ENCODE measurements at places on chromosomes 1 and 21. TPM values are rescaled to one million over a fixed set of nuclear protein-coding genes. Genes with fewer than 3 reads are reported as not detected.

DNA sequence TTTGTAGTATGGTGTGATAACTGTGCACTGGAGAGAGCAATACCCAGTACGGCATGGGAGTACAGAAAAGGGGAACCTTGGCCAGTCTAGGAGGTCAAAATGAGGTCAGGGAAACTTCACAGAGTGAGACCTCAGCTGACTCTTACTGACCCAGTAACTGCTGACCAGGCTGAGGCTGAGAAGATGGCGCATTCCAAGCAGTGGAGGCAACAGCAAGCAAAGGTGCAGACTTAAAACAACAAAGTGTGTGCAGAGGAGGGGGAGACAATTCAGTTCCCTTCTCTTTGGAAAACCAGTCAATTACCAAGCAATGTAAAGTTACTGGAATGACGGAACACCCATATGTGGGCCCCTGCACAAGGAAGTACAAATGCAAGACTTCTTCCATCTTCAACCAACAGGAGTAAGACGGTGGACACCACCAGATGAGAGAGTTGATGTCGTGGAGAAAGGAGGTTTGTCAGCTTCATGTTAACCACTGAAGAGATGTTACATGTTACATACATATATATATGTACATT, 54.6 kb upstream of the PRDX6 start:
- no peak for DNase-seq

Gene PDZK1
- polyA plus RNA-seq = 30.4 TPM

Gene C1orf94
- not detected for polyA plus RNA-seq

Gene RGS4
- 5.6 TPM for polyA plus RNA-seq

GRCh38 chr1:107593501-107594209, 371.3 kb downstream of the VAV3 start:
- no peak for DNase-seq

Gene CCDC27
- 0.73 TPM for polyA plus RNA-seq

Gene ZNHIT6
- 12.1 TPM for polyA plus RNA-seq

DNA sequence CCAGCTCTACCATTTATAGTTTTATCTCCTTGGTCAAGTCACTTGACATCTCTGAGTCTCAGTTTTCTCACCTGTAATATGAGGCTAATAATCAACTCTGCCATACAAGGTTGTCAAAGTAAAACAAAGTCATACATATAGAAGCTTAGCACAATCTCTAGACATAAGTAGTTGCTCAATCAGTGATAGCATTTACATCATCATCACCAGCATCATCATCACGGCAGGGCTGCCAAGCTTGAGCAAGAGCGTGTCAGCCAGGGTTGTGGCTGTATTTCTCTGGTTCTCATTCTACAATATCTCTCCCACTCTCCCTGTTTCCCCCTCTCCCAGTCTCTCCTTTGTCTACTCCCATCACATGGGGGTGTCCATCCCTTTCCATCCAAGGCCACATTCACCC, 41.7 kb upstream of the COA6 start:
- no peak for DNase-seq

- no peak for DNase-seq
Measured at GRCh38 chr21:36750576-36750959, 51.7 kb downstream of the SIM2 start.

DNA sequence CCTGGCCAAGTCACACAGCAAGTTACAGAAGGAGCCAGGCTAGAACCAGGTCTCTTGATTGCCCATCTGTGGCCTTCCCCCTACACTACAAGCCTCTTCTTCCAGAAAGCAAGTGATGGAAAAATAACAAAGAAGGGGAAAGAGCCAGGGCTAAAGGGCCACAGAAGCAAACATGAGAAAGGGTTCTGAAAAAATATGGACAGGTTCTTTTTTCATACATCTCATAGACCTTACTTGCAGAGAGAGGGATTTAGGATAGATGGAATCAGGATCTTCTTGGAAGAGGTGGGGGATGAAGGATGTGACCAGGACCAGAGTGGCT, 3.2 kb downstream of the RHBG start:
- DNase-seq = no peak

DNA sequence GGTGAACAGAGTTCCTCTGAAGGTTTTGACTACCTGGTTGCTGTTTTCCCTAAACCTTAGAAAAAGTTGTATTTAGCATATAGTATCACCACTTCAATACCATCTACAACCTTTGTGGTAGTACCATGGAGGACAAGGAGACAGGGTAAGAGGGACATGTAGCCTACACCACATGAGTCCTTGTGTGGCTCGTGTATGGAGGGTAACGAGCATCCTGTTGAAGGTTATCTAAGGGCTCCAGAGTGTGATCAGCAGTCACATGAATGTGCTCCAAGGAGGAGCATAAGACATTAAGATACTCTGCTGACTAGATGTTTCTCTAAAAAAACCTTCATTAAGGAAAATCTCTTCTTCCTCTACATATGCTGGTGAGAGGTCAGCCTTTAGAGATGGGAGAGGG, 67.3 kb downstream of the VCAM1 start:
- DNase-seq = no peak

DNA sequence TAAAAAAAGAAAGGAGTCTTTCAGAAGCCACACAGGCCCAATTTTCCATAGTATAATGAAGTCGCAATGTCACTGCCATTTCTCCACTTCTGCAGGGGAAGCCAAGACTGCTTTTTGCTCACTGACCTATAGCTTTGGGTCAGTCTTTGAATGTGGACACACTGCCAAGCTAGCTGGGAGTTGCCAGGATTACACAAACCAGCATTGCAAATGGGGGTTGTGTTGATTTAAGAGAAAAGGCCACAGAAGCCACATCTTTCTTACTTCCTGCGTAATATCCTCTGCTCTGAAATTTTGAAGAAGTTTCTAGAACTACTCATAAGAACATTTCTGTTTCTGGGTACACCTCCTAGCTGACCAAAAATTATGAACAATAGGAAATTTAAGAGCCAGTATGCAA, 45.8 kb upstream of the SAMSN1 start:
- no peak for DNase-seq

DNA sequence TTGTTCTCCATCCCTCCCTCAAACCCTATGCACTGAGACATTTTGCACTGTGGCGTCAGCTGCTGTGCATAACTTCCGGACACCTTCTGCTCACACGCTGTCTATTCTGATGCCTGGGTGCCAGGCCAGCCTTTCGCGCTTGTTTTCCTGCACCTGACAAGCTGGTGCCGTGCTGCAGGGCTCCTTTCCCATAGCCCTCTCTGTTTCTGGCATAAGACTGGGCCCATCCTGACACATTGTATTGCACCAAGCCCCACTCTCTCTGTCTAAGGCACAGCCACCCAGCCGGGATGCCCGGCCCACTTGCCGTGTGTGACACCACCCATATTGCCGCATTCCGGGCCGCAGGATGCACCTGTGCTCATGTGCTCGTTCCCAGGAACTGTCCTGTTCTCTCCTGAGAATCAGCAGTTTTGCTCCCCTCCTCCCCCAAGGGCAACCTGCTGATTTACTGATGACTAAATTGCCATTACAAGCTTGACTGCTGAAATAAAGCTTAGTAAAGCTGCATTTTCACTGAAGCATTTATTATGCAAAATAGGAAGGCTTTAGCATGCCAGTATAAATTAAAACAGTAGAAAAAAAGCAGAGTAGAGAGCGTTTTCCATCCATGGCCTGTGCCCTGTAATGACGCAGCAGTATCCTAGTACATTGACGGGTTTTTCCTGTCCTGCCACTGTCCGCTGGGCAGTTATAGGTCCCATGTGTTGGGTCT, 88.0 kb downstream of the CD247 start:
- DNase-seq = no peak

DNA sequence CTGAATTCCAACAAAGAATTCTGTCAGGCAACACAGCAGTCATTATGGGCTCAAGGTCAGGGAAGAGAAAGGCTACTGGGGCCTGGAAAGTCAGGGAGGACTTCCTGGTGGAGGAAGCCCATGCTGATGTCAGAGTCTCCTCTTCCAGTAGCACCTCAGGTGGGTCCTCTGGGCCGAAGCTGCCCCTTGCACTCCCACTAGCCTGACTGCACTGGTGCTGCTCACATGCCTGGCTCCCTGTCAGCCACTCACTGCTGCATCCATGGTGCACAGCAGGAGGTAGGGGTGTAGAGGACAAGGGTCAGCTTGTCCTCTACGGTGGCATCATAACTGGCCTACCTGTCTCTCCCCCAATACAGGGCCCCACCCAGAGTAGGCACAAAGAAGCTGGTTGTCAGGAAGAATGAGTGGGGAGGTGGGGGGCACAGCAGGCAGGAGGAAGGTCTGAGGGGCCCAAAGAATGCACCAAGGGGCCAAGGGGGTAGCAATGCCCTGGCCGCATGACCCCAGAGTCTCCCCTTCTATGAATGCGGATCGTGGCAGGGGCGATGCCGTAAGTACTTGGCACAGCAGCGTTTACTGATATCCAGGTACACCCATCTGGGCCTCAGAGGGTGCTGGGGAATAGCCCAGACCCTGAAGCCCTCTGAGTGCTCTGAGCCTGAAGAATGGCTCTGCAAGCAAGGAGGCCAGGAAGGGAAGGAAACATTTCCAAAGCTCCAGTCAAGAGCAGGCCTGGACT, 80.3 kb downstream of the GLIS1 start:
- no peak for DNase-seq

GRCh38 chr1:17109892-17110554, 9.2 kb downstream of the PADI2 start:
- peak; percentile 71 for DNase-seq

- peak; percentile 74 for DNase-seq
Measured at GRCh38 chr1:151511636-151512215, 539 bp downstream of the CGN start.

- DNase-seq = no peak
Measured at GRCh38 chr1:6353955-6354658, 39.5 kb downstream of the ACOT7 start.

GRCh38 chr1:210937846-210938245, 196.1 kb downstream of the KCNH1 start:
- DNase-seq = no peak

GRCh38 chr1:168163670-168164069, 15.1 kb upstream of the TIPRL start:
- DNase-seq = no peak

GRCh38 chr1:53388963-53389362, 61.1 kb upstream of the LRP8 start:
- no peak for DNase-seq

GRCh38 chr1:31712630-31713029, 8.8 kb upstream of the COL16A1 start:
- DNase-seq = peak; percentile 82

Gene SYT6
- polyA plus RNA-seq = 2.6 TPM

GRCh38 chr1:45820173-45820572, 16.8 kb downstream of the MAST2 start:
- DNase-seq = no peak
